ENCODE measurements at places on chromosomes 3 and 15.

DNA sequence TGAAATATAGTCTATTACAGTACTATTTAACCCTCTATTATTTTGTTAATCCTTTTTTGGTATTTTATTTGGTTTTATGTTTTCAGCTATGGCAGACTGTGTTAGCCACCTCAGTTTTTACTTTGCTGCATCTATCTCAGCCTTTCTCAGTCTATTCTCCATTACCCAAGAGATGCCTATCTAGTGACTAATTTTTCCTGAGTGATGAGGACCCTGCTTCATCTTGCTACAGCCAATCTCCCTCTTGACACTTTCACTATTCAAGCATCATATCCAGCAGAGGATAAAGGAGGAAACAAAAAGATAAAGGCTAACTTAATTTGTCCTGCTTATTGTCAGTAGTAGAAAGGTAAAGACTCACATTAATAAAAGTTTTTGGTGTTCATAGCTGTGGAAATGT, 141.8 kb upstream of the NECTIN3 start:
- no peak for DNase-seq

DNA sequence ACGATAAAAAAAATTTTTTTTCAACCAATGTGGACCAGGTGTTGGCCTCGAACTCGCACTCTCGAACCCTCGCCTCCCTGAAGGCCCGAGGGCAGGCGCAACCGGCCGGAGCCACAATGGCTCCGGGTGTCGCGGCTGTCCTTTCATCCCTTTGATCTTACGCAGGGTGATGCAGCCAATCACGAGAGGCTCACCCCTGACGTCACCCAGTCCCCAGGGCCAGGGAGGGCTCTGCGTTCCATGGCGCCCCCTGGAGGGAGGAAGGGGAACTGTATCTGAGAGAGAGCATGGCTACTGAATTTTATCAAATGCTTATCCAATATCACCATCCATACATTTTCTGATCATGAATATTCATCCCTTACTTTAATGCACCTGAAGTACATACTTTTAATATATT, 15.4 kb upstream of the GMNC start:
- peak; percentile 9 for DNase-seq

DNA sequence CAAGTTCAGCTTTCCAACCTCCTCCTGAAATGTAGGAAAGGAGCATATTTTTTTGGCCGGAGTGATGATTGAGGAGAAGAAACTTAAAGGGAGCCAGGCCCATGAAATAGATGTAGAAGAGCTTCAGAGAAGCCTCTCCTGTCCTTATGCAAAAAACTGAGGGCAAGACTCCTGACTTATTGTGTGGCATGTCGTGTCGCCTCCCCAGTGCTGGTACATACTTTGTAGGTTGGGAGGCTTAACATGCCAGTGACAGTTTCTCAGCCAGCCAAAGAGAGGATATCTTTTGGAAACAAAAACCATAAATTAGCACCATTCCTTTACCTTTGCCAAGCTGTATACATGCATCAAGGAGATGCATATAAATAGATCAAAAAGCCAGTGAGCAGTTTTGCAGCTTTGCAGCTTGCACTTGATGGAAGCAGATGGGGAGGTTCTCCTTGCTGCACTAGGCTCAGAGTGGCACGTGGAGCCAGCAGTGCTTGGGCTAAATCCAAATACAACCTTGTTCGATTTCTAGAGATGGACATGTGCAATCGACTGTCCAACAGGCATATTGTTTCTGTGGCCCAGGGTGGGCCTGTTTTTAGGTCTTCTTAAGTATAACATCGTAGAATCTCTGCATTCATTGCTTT, 10.2 kb downstream of the SLCO3A1 start:
- no peak for DNase-seq

GRCh38 chr15:89680282-89680873, 1.2 kb upstream of the PLIN1 start:
- DNase-seq: no peak

DNA sequence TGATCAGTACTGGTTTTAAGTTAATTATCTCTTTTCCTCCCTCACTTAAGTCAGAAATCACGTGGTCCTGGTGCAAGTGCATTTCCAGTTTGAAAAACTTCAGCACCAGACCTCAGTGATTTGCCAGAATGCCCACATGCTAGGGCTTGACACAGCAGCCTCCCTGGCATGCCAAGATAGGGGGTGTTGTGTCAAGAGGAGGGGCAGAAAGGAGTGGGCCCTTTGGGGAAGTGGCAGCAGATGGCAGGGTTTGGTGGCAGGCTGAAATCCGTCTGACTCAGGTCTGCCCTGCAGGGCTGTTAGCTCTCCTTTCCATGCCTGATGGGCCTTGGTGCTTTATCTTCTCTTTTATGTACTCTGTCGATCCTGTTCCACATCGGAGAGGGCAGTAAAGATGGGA, 23.4 kb downstream of the PXK start:
- DNase-seq: no peak

GRCh38 chr3:194133661-194134230, 2.2 kb upstream of the HES1 start:
- no peak for DNase-seq

GRCh38 chr15:86743283-86743903, 663.7 kb downstream of the AGBL1 start:
- no peak for DNase-seq

DNA sequence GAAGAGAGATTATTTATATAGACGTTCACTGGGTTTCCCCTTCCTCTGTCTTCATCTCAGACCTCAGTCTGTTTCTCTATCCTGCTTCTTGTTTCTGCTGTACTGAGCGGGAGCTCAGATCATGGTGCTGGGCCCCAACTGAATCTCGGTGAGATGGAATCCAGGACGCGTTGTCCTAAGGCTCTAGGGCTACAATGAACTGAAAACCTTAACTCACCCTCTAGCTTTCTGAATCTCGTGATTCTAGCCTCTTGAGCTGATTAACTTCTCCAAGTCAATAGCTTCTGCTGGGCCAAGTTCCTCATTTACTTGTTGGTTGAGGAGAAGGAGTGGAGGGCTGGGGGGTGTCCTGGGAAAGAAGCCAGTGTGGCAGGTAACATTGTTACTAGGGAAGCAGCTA, 32.7 kb upstream of the MAP3K13 start:
- no peak for DNase-seq

GRCh38 chr15:93209690-93210445, 120.9 kb upstream of the RGMA start:
- no peak for DNase-seq

DNA sequence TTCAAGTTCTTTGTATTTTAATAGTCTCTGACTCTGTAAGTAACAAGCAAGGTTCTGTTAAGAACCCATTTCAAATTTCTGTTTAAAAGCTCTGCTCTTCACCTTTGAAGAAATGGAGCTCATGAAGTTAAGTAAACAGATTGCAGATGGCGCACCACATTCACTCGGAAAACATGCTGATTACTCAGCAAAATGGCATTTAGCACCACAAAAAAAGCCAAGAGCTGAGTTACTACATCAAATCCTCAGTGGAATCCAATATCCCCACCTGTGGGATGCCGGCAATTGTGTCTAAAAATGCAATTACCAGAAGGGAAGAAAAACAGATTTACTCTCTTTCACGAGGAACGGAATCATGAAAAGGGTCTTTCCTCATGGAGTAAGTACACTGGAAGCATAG, 758.0 kb downstream of the NTRK3 start:
- no peak for DNase-seq

GRCh38 chr15:38540510-38540909, 24.1 kb downstream of the RASGRP1 start:
- DNase-seq: no peak

GRCh38 chr15:33094336-33094735, 100.2 kb downstream of the FMN1 start:
- DNase-seq: no peak

GRCh38 chr15:73578026-73578425, 55.2 kb downstream of the NPTN start:
- no peak for DNase-seq

- DNase-seq: no peak
Observed at GRCh38 chr3:172096881-172097420, 57.6 kb downstream of the FNDC3B start.

GRCh38 chr3:59234884-59235633, 185.2 kb upstream of the CFAP20DC start:
- no peak for DNase-seq

DNA sequence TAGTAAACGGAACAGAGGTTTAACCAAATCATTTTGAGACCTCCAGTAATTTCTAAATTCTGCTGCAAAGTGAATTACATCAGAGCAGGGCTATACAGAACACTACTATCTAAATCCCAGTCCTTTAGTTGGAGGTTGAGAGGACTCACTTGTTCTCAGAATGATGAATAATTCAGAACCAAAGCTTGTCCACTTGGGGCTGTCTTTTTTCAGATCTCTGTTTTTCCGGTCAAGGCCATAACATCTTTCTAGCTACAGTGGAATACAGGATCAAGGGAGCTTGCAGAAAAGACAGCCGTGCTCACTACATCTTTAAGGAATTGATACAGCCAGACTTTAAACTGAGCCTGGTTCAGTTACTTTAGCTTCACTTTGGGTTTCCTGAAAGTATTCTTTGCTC, 194.5 kb downstream of the EFHB start:
- DNase-seq: no peak

- DNase-seq: no peak
Observed at GRCh38 chr15:36878684-36879262, 221.6 kb downstream of the MEIS2 start.

- DNase-seq: no peak
Observed at GRCh38 chr3:130341388-130341787, 4.1 kb upstream of the COL6A5 start.

DNA sequence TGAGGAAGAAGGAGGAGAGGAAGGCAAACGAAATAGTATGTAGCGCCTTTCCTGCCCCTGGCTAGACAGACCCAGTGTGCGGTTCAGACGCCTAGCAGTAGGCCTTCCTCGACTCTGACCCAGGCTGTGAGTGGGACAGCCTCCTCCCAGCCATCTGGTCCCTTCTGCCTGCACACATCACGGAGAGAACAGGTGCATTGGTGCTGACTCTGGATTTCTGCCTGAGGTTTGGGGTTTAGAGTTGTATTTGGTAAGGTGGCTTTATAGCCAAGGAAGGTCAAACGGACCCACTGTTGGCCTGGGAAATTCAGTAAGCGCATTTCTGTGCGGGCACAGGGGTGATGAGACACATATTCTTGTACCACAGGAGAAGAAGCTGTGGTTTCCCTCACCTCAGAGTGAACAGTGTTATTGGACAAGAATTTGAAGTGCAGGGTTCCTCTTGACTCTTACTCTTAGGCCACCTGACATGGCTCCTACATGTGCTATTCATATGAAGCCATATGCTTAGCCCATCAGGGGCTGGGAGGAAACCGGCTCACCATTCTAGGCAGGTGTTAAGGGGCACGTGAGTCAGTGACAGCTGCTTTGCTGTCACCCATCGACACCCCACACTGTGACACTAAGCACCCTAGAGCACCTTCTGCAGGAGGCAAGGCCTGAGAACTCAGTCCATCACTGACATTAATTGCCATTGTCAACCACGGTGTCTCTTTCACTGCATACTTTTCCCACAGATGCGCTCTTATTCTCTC, 143.3 kb downstream of the CHDH start:
- no peak for DNase-seq

- DNase-seq: no peak
Observed at GRCh38 chr15:25719101-25719985, 143.8 kb downstream of the ATP10A start.

GRCh38 chr3:66482018-66482404, 18.8 kb downstream of the LRIG1 start:
- DNase-seq: no peak

- no peak for DNase-seq
Observed at GRCh38 chr3:22907161-22907780, 295.9 kb upstream of the UBE2E2 start.

DNA sequence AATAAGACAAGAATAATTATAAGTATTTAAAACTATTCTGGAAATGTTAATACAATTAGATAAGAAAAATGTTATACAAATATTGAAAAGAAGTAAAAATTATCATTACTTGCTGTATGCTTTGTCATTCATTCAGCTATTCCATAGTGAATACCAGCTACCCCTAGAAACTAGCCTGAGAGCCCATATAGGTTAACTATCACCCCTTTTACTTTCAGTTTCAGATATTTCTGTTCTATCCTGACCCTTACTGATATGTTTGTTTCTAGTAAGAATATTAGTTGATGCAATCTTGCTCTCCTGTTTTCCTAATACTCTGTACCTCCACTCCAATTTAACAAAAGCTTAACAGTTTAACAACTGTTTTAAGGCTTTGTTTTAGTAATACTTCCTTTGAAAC, 31.6 kb downstream of the FAM227B start:
- DNase-seq: no peak

DNA sequence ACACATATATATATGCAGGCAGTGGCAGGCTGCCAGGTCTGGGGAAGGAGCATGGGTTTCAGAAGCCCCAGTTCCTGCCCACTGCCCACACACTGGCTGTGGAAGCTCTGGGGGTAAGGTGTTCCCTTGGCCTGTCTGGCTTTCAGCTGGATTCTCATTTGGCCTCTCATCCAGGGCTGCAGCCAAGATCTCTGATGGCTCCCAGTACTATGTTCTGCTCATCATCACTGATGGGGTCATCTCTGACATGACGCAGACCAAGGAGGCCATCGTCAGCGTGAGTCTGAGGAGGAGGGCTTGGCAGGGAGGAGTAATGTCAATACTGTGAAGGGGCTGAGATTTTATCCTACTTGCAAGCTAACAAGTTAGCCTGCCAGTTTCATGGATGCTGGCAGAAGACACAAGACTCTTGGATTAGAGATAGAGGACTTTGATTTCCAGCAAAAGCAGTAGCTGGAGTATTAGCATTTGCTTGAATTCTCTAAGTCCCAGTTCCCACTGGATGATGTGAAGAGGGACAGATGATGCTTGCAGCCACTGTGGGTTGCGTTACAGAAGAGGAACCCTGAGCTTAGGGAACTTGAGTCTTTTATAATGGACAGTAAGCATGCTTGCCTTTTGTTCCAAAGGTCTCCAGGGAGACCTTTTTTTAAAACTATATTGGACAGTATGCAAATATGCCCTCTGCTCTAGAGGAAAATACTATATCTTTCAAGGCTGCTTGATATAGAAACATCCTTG, 5.6 kb upstream of the BRPF1 start:
- DNase-seq: no peak

- no peak for DNase-seq
Observed at GRCh38 chr15:71080705-71081104, 34.6 kb upstream of the THSD4 start.

- DNase-seq: no peak
Observed at GRCh38 chr3:137205394-137206045, 247.7 kb downstream of the IL20RB start.

Measured in hematopoietic multipotent progenitor cell treated with erythropoietin and hydrocortisone succinate and interleukin-3 and kit ligand, for 17 days (in vitro differentiated cells).